Left renal pelvis (tissue), 4 donors: ENCODE measurements at places on chromosomes 6 and 20.

DNA sequence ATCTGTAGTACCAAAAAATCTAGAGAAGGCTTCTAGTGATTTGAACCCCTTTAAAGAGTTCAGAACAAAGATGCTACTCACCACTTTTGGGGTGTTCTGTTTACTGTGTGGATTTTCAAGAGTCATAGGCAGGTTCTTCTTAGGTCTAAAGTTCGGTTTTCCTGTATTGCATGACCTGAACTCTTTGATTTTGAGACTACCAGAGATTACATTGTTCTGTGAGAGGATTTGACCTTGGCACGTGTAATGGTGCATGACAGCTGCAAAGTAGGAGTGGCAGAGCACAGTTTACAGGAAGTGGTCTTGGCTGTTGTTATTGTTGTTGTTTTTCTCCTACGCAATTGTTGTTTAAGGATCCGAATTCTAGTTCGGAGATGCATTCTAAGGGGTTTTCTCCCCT, 592.7 kb downstream of the EPHA7 start:
- no peak for DNase-seq

- no peak for DNase-seq
Measured at GRCh38 chr6:36443471-36444428, 950 bp downstream of the KCTD20 start.

DNA sequence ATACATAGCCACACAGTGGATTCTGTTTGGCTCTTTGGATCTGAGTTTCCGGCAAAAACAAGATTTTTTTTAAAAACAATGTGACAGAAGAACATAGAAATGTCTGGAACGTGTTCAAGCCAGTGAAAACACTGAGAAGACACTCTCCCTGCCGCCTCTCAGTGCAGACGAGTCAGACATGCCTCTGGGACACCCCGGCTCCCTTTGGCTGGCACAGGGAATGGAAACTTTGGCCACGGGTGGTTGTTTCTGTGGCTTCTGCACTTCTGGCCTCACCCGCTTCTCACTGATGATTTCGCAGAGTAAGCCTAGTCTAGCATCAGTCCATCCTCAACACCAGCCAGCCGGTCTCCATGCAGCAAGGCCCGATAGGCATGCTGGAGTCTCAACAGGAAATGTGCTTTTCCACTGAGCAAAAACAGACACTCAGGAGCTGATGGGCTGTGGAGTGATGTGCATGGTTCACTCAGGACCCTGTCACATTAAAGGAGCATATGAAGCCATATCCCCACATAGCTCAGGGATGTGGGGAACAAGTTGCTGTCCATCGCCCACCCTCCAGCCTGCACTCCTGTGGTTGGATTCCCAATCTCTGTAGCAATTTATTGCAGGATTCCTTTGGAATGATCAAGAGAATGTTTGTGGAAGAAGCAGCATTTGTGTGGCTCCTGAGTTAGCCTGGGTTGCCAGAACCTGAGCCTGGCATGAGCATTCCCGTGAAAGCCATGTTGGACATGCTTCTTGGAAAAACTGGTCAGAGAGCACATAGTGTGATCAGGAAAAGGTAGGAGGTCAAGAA, 262.0 kb upstream of the RIN2 start:
- no peak for DNase-seq

GRCh38 chr6:19866173-19866984, 29.2 kb downstream of the ID4 start:
- no peak for DNase-seq

GRCh38 chr6:1784422-1784884, 174.7 kb downstream of the FOXC1 start:
- DNase-seq: no peak

- peak; percentile 24 for DNase-seq
Measured at GRCh38 chr20:4563534-4563933, 158.2 kb upstream of the PRND start.

DNA sequence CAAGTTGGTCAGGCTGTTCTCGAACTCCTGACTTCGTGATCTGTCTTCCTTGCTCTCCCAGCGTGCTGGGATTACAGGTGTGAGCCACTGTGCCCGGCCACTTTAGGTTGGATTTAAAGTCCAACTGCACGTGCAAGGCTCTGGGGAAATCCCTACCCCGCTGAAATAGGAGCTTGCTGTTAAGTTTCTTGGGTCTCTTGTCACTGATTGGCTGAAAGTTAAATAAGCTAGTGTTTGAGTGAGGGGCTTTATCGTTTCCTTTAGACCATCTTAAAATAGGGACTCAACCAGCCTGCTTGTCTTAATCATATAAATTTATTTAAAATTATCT, 11.1 kb upstream of the SERINC1 start:
- DNase-seq: no peak
